ENCODE measurements at places on chromosomes 4 and X.
A peak's percentile ranks its signal among the peaks of the same experiment; 100 is the strongest.

- DNase-seq: no peak
These were observed 128.6 kb downstream of the SHROOM3 start for GRCh38 chr4:76563454-76564122.

GRCh38 chr4:45120163-45120562 lies 393.8 kb upstream of the GNPDA2 start:
- DNase-seq: no peak

GRCh38 chr4:185682236-185682635 lies 129.8 kb downstream of the SORBS2 start:
- peak; percentile 79 for DNase-seq

GRCh38 chr4:53855581-53856250 lies 208.7 kb downstream of the CHIC2 start:
- DNase-seq: peak; percentile 55

DNA sequence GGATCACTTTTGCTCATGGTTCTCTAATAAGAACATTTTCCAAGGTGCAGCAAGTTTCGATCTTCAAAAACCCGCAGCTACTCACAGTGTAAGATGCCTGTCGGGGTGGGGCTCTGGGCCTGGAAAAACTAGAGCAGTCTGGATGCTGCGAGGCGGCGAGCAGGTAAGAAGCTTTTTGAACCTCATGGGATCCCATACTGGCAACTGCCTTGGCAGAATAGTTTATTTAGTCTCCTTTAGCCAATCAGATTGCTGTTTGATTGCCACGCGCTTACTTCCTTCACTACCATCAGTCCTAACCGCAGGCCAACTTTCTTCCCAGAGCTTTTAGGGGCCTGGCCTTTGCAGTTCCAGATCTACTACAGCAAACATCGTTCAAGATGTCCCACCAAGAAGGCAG lies 61.3 kb upstream of the MAGEB10 start:
- DNase-seq: no peak

DNA sequence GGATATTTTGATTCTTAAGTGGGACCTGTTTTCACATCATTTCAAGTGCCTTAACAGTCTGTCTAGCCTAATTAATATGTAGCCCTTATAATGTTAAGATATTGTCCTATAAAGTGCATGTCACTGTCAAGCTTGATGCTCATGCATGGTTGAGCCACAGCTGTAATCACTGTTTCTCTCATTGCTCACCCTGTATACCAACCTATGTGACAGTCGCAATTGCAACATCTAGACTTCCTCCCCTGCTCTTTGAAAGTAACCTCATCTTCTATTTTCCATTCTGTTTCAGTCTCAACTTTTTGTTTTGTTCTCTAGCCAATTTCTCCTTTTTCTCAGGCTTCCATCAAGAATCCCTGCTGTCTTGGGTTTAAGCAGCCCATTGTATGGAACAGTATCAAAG lies 24.4 kb upstream of the MSL3 start:
- DNase-seq: no peak

GRCh38 chr4:181301735-181302710 lies 941.2 kb upstream of the TENM3 start:
- peak; percentile 7 for DNase-seq

GRCh38 chr4:101756181-101756580 lies 34.3 kb upstream of the BANK1 start:
- no peak for DNase-seq

- DNase-seq: peak; percentile 36
These were observed 963 bp upstream of the USO1 start for GRCh38 chr4:75723163-75724065.

DNA sequence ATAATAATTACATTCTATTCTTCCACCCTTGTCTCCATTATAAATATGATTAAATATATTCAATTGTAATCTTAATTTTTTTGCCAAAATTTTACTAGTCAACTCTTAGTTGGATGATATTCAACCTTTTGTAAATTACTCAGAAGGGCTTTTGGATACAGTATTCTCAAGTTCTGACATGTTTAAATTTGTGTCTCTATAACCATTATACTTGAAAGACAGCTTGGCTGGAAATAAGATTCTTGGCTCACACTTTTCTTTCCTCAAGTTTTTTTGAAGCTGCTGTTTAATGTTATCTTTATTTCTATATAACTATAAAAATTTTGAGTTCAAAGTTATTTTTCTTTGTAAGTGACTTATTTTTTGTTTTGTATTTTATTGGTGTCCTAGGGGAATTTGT lies 214.4 kb downstream of the ARAP2 start:
- no peak for DNase-seq

- no peak for DNase-seq
These were observed 74.7 kb downstream of the FAM47B start for GRCh38 chrX:35017284-35017683.

DNA sequence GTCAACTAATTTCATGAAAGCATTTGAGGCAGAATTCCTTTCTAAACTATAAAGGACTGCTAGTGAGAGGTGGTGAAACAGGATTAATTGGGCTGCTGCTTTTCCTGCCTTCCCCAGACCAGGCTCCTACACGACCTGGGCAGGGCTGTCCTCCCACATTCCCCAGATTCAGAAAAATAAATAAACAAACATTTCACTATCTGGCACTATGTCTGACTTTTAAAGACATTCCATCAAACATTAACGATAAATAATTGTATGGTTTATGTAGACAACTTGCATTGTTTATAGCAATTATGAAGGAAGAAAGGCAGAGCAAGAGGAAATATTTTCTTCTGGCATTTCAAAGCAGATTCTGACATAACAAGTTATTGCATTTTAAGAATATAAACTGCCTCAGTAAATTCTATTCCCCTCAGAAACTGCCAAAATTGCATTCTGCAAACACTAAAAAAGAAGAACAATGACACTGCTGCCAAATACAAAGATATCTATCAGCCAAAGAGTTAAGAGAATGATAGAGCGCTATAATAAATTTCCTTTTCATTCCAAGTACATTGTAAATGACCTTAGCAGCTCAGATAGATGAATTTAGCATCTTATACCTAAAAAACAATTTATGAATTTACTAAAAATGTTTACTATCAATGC lies 214.7 kb upstream of the INTU start:
- no peak for DNase-seq

DNA sequence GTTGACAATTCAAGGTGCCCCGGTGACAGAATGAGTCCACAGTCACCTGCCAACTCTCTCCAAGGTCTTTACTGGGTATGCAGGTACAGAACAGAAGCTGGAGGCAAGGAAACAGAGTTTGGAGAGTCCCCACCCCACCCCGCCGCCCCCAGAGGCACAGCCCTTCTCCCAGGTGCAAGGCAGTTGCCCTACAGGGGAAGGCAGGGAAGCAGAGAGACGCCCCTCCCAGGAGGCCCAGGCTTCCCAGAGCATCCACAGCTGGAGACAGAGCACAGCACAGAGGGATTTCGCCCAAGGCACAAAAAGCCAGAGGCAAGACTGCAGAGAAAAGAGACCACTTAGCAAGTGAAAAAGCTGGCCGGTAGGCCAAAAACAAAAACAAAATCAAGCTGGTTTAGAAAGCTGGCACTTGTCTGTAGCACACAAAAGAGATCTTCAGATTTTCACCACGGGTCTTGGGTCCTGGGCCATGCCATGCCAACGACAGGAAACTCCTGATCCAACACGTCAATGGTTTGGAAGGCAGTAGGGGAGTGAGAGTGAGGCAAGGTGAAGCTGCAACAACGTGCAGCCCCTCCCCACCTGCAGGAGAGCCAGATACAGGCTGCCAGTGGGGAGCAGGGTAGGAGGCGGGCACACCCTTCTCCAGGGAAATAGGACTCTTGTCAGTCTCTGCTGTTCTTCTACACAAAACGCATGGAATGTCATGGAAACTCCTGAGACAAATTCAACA lies 113.3 kb downstream of the AFAP1 start:
- DNase-seq: no peak

- DNase-seq: no peak
These were observed 86.9 kb upstream of the NEIL3 start for GRCh38 chr4:177222781-177223180.

DNA sequence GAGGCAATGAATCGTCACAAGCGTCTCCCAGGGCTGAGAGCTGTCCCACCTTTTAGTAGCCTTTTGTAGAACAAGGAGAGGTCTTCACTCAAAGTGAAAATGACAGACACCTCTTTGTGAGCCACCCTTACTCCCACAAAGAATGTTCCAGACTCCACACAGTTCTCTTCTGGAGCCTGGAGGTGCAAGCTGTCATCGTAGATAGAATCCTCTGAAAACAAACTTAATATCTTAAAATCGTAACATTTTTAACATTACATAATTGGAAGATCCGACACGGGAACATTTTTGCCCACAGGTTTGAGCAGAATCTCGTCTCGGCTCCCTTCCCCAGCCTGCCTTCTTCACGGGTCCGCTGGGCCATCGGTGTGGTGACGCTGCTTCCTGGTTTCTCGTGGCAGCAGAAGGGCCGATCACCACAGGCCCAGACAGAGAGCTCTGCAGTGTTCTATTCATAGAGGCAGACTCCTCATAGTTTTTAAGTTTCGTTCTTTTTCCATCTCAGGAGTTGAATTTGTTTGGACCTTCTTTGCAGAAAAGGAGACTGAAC lies 27.7 kb downstream of the WFS1 start:
- DNase-seq: no peak
